Sigmoid colon (tissue), 7 donors: ENCODE measurements at places on chromosomes 6 and 20. TPM values are rescaled to one million over a fixed set of nuclear protein-coding genes. Genes with fewer than 3 reads are reported as not detected.
A peak's percentile ranks its signal among the peaks of the same experiment; 100 is the strongest.

GRCh38 chr6:4611429-4612129, 164.6 kb upstream of the CDYL start:
- DNase-seq = peak; percentile 78

- no peak for DNase-seq
Observed at GRCh38 chr6:56999049-56999448, 44.1 kb downstream of the BEND6 start.

GRCh38 chr6:94651239-94651638, 926.1 kb upstream of the MANEA start:
- DNase-seq = no peak

GRCh38 chr20:49360242-49360968, 82.5 kb upstream of the ZNFX1 start:
- DNase-seq = no peak

DNA sequence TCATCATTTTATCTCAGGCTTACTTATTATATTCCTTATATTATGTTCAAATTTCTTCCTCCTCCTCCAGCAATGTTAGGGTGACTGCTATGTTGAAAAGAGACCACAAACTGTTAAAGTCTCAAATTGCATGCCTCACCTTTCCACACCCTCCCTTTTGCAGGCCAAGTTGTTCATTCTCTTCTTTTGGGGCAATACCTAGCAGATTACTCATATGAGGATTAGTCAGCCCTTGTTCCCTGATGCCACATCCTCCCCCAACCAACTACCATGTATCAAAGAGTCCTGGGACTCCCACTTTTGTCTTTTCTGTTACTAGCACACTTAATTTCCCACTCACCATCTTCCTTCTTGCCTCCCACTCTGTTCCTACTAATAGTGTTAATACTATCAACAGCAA, 434.7 kb downstream of the BCKDHB start:
- no peak for DNase-seq

GRCh38 chr6:42095094-42095493, 44.8 kb downstream of the TAF8 start:
- DNase-seq = no peak

GRCh38 chr6:43869792-43870659, 100.0 kb downstream of the VEGFA start:
- no peak for DNase-seq

GRCh38 chr20:32960849-32961731, 43.1 kb downstream of the SUN5 start:
- peak; percentile 47 for DNase-seq

DNA sequence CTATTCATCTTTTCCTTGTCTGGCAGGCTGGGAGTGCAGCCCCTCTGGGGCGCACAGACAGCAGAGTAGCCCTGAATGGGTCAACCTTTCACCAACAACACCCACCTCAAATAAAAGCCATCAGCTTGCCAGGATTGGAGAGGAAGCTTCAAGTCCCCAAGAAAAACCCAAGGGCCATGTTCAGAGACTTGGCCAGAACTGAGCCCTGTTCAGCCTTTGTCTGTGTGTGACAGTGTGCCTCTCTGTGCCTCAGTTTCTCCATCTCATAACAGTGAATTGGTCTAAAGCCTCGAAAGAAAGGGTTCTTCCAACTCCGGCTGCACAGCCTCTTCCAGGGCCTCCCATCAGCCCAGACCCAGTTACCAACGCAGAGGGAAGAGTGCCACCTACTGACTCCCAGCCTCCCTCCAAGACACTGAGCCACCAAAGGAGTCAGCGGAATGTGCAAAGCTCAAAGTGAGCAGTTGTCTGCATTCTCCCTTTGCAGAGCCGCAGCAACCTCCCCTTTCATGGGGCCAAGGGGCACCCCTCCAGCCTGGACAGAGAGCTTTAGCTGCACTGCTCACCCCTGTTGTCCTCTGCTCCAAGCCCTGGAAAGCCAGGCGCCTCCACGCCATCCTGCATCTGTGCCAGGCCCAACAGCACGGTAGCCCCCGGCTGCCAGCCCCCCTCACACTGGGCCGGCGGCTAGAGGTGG, 82.7 kb upstream of the TOP1 start:
- peak; percentile 60 for DNase-seq

GRCh38 chr6:31423550-31423949, 20.2 kb downstream of the MICA start:
- DNase-seq = no peak

DNA sequence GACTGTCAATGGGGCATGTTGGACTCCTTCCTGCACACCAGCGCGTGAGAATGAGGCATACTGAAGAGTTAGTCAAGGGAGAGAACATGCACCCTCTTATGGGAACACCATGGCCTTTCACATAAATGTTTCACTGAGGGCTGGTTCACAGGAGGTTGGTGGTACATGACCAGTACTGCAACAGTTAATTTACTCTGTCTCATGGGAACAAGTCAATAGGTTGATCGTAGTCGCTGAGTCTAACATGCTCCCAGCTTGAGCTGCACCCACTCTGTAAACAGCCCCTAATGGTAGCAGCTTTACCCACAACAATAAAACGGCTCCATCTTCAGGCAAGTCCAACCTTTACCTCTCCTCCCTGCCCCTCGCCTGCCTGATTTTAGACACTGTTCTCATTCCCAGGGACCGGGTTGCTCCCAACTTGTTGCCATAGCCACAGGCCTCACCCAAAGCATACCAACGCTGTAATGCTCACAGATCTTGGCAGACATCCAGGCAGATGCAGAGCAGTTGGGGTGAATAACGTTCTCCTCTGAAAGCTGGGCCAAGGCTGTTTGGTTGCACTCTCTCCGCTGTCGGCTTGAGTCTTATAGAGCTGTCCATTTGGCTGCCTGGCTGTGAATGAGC, 111.3 kb downstream of the LY86 start:
- DNase-seq = peak; percentile 89

DNA sequence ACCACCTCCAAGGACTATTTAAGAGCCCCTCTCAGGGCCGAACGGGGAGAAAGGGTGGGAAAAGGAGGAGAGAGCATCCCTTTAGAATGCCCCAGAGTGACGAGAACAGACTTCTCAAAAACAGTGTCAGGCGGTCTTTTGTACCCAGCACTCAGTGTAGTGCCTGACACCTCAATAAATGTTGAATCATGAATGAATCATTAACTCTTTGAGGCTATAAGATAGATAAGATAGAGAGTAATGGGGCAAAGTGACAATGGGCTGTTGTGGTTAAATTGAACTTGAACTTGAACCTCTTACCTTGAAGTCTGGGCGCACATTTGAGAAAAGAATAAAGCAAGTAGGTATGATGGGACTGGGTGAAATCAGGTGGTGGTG, 7.4 kb downstream of the TCF21 start:
- no peak for DNase-seq

DNA sequence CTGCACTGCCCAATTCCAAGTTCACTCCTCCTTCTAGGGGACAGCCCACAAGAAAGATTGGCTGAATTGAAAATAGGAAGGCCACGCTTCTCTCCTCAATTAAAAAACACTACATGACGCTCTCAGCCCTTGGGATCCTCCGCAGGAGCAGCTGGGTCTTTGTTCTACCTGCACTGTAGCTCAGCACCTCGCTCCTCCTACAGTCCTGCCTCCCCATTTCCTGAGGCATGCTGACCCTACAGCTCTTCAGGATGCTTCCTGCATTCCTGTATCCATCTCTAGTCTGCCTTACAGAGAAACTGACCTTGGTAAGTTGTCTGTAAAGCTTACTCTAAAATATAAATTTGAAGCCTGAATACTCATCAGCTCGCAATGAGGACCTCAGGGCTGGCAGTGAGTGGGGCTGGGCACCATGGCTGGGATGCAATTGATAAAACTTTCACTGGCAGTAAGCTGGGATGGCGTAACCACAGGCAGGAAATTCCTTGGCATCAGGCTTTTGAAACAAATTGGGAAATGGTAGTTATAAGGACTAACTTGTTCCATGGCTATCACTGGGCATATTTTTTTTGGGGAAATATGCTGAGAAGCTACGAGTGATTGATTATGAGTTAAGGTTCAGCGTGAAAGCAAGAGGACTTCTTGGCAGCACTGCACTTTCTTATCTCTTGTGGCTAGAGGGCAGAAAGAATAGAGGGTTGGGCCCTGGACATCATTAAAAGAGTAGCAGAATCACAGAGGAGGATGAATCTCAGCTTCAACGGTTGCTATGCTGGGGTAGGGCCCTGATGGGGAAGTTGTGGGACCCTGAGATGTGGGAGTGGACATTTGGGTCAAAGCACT, 11.7 kb upstream of the SIRPB1 start:
- DNase-seq = no peak

DNA sequence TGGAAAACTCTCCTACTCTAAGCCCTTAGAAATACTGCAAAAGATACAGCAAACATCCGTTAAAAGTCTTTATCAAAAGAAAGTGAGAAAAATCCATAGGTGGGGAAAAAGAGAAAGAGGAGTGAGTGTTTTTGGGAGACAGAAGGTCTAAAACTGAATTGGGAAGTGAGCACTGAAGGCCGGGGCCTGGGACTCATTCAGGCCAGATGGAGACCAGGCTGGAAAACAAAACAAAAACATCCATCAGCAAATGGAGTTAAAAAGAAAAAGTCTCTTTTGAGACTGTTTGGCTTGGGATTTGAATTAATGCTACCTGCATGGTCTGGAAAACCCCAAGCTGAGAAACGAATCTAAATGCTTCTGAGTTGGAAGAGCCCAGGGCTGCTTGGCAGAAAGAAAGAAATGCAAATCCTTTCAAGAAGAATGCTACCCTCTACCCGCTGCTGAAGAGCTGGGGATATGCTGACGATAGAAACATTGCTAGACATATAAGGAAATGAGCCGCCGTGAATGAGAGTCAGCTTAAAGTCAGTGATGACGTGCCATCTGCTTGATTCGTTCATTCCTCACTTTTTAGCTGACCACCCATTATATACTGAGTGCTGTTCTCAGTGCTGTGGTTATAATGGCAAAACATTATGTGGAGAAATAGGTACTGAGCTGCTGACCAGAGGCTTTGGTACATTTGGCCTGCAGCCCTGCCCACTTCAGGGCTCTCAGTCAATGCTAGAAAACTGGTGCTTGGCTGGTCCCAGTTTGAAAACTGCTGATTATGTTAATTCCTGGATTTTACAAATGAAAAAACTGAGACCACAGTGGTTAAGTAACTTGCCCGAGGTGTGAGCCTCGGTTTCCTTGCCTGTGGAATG, 28.0 kb upstream of the TULP4 start:
- DNase-seq = no peak

DNA sequence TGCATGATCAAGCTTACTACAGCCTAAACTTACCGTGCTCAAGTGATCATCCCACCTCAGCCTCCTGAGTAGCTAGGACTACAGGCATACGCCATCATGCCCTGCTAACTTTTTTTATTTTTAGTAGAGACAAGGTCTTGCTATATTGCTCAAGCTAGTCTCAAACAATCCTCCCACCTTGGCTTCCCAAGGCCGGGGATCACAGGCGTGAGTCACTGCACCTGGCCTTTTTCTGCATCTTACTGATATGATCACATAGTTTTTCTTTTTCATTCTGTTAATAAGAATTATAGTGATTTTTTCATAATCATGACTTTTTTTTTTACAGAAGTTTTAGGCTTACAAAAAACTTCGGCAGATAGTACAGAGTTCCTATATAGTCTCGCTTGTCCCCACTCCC, 93.2 kb downstream of the KIF13A start:
- no peak for DNase-seq

DNA sequence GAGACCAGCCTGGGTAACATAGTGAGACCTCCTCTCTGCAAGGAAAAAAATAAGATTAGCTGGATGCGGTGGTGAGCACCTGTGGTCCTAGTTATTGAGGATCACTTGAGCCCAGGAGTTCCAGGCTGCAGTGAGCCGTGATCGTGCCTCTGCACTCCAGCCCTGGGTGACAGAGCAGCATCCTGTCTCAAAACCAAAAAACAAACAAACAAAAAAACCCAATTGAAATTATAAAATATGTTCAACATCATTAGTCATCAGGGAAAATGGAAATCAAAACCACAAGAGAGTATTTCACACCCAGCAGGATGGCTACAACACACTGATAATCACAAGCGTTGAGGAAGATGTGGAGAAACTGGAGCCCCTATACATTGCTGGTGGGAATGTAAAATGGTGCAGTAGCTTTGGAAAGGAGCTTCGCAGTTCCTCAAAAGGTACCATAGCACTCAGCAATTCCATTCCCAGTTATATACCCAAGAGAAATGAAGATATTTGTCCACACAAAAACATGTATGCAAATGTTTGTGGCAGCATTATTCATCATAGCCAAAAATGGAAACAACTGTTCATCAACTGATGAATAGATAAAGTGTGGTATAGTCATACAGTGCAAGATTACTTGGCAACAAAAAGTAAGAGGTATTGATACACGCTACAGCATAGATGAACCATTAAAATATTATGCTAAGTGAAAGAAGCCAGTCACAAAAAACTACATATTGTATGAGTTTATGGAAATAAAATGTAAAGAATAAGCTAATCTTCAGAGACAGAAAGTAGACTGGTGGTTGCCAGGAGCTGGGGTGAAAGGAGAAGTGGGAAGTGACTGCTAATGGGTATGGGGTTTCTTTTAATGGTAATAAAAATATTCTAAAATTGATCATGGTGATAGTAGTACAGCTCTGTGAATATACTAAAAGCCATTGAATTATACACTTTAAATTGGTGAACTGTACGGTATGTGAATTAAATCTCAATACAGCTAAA, 38.7 kb upstream of the RIPOR2 start:
- DNase-seq = no peak

DNA sequence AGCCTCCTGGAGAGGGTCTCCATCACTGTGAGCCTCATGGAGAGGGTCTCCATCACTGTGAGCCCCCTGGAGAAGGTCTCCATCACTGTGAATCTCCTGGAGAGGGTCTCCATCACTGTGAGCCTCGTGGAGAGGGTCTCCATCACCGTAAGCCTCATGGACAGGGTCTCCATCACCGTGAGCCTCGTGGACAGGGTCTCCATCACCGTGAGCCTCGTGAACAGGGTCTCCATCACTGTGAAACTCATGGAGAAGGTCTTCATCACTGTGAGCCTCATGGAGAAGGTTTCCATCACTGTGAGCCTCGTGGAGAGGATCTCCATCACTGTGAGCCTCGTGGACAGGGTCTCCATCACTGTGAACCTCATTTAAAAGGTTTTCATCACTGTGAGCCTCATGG, 140.0 kb downstream of the ERMARD start:
- DNase-seq = no peak

- no peak for DNase-seq
Observed at GRCh38 chr20:58618351-58619076, 32.6 kb upstream of the STX16 start.

DNA sequence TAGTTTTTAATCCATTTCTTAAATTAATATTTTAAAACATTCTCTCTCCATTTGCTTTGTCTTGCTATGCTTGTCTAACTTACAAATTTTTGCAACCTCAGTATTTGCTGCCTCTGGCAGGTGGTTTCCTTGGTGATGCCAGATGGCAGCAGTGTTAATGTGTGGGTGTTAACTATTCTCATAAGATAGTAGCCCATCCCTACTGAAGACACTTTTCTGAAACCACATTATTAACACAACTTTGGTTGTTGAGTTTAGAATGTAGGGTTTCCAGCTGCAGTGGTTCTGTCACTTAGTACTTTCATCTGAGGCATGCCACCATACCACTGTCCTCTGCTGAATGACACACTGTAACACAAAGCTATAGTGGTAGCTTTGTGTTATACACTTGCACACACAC, 75.1 kb downstream of the MYO6 start:
- no peak for DNase-seq

GRCh38 chr20:9051508-9051907, 17.4 kb upstream of the PLCB4 start:
- DNase-seq = no peak

MAPK13 gene
- total RNA-seq = 3.0 TPM

ANGPT4 gene
- 0.28 TPM for total RNA-seq

CALHM4 gene
- total RNA-seq = not detected

ABCC10 gene
- total RNA-seq = 12.2 TPM

LY86 gene
- total RNA-seq = 3.9 TPM

CST5 gene
- total RNA-seq = not detected

SEL1L2 gene
- not detected for total RNA-seq

DPPA5 gene
- total RNA-seq = not detected

TBXT gene
- not detected for total RNA-seq

PRRT1 gene
- 6.1 TPM for total RNA-seq

HLA-DPA1 gene
- total RNA-seq = 29.9 TPM
